Fibroblast of skin of left biceps (primary cell): ENCODE measurements at places on chromosomes 16 and 17.

GRCh38 chr16:85451641-85452363 lies 161.3 kb upstream of the GSE1 start:
- no peak for DNase-seq

DNA sequence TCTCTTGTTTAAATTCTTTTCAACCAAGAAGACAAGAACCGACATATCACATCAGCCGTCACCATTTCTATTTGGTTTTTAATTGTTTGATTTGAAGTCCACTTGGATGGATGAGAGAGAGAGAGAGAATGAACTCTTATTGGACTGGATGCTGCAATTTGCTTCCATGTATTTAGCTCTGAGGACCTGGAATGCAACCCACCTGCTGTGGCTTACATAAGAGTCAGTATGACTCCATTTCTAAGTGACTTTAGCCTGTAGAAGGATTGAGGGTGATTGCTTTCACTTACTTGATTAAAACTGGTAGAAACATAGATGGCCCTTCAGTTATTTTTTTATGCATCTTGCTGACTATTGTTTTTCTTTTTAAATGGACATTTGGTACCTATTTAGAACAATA lies 296.1 kb downstream of the CNTNAP4 start:
- DNase-seq: no peak

GRCh38 chr17:41777574-41778188 lies 8.8 kb downstream of the JUP start:
- DNase-seq: no peak

DNA sequence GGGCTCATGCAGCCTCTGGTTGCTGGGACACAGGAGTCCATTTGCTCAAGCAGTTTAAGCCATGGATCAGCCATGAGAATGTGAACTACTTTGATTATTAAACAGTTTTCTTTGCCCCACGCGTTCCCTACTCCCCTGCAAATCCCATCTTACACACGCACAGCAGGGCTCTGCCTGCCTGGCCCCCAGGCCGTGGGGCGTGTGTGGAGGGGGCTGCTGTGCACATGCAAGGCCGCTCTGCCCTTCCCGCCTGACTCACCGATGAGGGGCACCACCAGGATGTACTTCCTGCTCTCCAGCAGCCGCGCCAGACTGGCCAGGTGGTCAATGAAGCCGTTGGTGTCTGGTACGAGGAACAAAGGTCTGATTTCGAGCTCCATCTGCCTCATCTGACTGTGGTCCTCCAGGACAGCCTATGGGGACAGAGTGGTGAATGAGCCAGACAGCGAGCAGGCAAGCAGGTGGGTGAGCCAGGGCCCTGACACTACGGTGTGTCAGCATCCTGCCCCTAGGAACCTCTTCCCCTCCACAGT lies 13.7 kb downstream of the HIC1 start:
- DNase-seq: no peak

DNA sequence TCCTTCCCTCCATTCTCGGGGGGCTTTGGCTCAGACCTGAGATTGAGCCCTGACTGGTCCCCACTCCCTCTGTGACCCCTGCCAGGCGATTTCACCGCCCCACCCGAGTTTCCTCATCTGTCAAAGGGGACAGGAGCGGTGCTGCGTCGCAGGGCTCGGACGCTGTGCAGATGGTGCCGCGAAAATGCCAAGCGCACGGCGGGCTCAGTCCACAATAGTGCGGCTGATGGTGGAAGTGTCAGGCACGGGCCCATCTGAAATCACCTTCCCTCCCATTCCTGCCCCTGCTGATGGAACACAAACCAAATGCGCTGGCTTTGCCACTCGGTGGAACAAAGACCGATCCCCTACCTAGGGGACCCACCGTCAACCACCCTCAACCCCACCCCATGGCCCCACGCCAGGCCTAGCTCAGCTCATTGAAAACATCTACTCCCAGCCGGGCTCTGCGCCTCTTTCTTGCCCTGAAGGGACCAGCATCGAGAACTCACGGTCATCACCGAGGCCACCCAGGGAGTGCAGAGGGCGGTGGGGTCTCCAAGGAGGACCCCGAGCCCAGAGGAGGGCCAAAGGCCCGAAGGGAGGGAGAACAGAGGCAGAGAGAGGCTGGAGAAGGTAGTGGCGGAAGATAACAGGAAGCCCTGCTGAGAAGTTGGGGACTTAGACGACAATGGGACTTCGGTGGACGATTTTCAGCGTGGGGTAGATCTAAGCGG lies 1.4 kb downstream of the CARHSP1 start:
- no peak for DNase-seq
